ENCODE measurements at places on chromosomes 5 and 9. TPM values are rescaled to one million over a fixed set of nuclear protein-coding genes. Genes with fewer than 3 reads are reported as not detected.

The C5orf46 gene
- 2.9 TPM for total RNA-seq

The ENTPD8 gene
- not detected for total RNA-seq

The SKP2 gene
- 7.9 TPM for total RNA-seq

The CCDC183 gene
- 2.9 TPM for total RNA-seq

The CATSPER3 gene
- total RNA-seq = 0.54 TPM

The MARCOL gene
- not detected for total RNA-seq

The ADAMTS2 gene
- total RNA-seq = 23.2 TPM

GRCh38 chr9:94865582-94866452 lies 139.3 kb downstream of the AOPEP start:
- peak; percentile 55 for DNase-seq

DNA sequence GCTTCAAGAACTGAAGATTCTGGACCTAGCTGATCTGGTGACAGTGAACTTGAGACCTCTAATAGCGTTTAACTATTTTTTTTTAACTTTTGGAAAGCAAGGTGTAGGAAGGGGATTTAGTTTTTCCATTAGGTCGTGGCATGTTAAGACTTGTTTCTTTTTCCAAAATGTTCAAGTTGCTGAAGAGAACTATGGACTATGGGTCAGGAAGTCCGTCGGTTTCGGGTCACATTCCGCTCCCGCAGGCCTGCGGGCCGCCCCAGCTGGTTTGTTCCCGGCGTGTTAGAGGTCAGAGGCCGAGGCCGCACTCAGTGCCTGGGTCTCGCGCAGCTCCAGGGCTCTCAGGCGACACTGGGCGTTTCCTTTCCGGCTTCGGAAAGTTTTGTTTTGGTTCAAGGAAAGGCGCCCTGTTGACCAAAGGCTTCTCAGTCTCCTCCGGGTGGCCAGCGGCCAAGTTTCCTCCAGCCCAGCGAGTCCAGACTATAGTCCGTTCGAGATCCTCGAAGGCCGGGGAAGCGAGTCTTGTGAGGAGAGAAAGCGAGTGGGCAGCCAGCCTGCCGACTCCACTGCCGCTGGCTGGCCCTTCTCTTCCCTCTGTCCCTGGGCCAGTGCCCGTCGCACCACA lies 586 bp upstream of the FCHO2 start:
- peak; percentile 95 for DNase-seq

GRCh38 chr9:92637886-92638620 lies 31.9 kb downstream of the IPPK start:
- DNase-seq = no peak

DNA sequence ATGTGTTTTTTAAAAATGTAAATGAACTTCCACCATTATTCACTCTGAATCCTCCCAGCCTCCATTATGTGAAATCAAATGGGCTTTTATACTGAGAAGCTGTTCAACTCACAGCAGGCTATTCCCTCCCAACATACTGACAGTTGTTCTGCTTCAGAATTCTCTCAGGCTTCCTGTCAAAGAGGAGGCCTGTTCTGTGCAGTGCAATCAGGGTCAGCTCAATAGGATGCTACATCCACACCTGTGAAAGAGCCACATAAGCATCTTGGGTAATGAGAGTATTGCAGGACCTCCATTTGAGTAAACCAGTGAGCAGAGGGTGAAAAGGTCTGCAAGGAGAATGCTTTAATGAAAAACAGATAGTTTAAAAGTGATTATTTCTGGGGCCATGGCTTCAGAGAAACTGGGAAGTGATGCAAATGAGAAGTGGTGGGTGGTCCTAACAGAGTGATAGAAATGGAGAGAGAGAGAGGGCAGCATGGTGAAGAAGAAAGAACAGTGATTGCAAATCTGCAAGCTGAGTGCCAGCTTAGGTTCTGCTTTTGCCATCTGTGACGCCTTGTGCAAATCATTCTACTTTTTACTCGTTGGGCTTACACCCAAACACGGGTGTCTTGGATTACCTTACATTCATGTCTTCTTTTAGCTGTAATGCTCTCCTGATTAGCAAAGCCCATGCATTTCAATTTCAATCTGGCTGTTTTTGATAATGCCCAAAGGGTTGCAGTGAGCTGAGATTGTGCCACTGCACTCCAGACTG lies 202.5 kb upstream of the NMUR2 start:
- DNase-seq = no peak

- no peak for DNase-seq
Measured at GRCh38 chr9:5569409-5569808, 59.1 kb downstream of the PDCD1LG2 start.

- no peak for DNase-seq
Measured at GRCh38 chr5:96297867-96298266, 135.2 kb downstream of the PCSK1 start.

DNA sequence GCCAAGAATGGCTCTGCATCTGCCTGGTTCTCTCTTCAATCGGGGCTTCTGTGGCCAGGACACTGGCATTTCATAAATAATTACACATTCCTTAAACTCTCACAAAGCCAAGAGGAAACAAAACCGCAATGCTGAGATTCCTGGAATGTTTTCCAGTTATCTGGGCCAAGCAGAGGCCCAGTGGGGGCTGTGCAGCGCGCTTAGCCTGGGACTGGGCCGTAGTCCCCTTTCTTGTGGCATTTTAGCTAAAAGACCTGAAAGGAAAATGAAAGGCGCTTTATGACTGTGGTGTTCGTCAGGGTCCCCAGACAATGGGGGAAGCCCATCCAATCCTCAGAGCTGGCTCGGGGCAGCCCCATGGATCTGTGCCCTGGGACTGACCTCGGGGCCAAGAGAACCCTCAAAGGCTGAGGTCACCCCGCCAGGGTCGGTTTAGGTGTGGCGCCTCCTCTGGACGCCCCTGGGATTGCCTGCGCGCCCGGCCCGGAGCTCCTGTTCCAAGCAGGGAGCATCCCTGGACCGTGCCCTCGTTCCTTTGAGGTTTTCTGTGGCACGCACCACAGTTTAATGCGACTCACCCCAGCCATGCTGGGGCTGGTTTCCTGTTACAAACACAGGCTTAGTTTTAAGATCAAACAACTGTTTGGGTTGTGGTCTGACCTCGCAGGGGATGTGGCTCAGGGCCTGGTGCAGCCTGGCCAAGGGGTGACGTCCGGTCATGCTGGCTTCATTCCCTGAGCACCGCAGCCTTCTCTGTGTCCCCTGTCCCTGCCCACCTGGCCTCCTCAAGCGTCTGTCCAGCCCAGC lies 51.5 kb upstream of the NKD2 start:
- DNase-seq = no peak

DNA sequence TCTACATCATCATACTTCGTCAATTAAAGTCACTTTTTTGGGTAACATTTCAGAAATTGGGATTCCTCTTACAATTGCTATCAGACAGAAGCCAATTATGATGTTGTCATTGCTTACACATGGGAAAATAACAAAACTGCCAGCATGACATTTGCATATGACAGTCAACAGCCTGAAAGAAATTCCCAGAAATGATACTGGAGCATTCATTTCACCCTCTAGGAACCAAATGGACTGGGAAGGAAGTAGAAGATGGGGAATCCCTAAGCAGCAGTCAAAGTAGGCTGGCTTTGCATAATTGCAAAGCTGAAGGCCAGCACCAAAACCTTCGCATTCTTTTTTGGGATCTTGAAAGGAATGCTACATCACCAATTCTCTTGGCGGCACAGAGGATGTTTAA lies 10.7 kb downstream of the HMGCS1 start:
- DNase-seq = no peak

DNA sequence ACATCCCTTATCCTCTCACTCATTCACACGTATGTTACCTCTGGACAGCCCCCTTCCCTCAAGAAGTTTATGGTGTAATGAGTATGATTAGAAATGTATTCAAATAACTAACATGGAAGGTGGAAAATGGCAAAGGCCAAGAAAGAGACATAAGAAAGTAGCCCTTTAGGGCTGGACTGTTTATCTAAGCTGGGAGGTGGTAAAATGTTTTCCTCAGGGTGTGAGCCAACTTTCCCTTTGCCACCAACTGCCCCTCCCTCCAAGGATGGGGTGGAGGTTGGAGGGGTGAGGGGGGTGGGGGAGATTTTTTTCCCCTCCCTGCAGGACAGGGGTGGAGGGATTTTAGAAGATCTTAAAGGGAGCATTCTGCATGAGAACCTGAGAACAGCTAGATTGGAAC lies 8.2 kb downstream of the SLC45A2 start:
- DNase-seq = no peak

DNA sequence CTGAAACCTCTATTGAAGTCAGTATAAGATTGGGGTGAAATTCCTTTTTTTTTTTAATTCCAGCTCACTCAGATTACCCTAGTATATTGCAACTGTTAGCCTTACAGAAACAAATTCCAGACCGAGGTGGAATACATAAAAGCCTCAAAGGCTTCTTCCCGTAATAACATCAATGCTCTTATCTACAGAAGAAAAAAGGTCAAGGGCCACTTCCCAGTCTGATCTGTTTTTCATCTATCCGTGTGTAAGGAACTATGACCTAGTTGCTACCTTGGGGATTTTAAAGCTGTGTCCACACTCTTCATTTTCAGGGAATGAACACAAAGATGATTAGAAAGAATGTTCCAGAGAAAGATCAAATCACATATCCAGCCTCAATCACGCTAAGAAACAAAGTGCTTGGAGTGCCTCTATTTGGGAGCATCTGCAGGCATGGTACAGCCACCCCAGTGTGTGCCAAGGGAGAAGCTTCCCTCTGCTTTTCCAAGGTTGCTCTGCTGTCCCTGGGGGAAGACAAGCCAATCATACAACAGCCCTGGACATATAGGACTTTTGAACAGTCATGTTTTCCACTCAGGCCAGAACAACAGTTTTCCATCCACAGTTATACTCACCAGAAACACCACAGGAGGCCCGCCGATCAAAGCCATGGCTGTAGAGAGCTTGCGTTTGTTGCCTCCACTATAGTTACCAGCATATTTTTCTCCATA lies 23.5 kb downstream of the NIPSNAP3B start:
- DNase-seq = no peak

DNA sequence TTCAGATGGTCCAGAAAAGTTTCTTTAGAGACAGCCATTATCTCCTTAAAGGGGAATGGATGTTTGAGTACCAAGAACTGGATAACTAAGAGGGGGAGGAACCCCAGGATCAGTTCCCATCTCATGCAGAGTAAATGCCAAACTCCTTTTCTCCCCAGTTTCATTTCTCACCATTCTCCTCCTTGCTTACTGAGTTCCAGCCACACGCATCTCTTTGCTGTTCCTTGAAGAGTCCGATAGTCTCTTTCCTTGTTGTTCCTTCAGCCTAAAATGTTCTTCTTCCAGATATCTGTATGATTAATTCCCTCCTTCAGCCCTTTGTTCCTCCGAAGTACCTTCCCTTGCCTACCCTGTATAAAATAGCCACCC lies 30.0 kb downstream of the KDM4C start:
- DNase-seq = no peak

- peak; percentile 83 for DNase-seq
Measured at GRCh38 chr9:131618071-131618479, 72.8 kb downstream of the PRRT1B start.

DNA sequence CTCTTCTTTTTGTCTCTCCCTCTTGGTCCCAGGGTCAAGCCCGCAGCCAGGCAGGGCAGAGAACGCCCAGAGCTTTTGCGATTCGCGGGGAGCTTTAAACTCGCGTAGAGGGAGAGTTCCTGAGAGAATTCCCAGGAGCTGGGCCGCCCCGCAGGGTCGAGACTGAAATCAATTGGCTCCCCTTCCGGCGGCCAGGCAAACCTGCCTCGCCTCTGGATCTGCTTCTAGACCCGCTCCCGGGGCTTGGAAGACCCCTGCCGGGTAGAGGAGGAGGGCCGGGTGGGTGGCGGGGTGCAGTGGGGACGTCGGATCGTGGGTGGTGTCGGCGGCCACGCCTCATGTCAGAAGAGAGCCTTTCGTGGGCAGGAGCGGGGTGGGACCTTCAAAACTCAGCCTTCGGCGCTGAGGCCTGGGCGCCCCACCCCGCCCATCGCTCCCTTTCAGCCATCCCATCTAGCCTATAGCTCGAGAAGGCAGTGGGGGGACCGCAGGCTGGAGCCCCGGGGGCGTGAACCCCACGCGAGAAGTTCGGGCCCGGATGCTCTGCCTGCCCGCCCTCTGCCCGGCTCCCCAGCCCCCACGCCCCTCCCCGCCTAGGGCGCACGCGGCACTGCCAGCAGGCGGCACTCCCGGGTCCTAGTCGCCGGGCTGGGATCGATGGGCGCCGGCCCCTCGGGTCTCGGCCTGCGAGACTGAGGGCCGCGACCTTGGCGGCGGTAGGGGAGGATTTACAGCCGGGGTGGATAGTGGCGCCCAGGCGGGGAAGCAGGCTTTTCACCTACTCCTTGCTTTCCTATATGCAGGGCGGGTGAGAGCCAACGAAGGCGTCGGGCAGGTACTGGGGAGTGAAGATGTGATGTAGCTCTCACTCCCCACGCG lies 6.1 kb downstream of the PRDM6 start:
- DNase-seq = no peak

DNA sequence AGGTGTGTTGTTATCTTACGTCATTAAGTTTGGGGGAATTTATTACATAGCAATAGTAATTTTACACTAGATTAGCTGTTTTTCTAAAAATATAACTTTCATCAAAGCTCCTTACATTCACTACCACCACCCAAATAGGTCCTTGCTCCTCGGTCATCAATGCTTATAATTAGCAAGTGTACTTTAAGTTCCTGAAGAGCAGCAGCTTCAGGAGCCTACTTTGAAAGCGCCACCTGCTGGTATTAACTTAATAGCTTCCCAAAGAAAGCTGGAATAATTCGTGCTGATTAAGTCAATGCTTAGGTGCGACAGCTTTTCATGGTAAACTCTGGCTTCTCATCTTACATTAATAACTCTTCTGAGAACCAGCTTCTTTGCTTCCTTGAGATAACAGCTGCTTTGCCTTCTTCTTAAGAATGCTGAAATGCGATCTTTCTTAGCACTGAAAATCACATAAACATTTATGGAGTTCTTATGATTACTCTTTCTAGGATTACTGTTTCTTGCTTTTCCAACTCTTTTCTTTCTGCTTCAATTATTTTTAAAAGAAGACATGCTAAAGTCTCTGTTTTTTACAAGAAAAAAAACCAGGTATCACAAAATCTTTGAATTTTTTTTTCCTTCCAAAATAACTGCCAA lies 10.0 kb upstream of the C5 start:
- no peak for DNase-seq

GRCh38 chr5:74155501-74155900 lies 485.0 kb downstream of the ENC1 start:
- no peak for DNase-seq

DNA sequence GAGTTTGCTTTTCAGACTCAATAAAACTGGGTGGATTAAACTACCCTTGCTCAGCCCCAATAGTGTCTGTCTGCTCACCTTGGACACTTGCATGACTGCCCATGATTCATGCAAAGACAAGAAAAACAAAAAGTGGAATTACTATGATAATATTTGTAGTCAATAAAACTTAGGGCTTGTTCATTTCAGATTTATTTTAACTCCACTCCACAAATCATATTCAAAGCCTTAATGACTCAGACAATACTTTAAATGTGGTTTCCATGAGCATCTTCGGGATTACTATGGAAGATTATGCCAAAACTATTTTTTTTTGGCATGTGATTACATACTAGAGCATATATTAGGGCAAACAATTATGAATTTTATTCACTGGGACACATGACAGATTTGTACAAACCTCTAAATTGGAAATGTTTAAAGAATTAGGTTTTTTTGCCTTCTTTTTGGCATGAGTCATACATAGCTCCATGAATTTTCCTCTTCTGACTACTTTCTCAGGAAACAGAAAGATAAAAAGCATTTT lies 468.9 kb downstream of the ACTL7B start:
- no peak for DNase-seq
